ENCODE measurements at places on chromosomes 1 and 21.

DNA sequence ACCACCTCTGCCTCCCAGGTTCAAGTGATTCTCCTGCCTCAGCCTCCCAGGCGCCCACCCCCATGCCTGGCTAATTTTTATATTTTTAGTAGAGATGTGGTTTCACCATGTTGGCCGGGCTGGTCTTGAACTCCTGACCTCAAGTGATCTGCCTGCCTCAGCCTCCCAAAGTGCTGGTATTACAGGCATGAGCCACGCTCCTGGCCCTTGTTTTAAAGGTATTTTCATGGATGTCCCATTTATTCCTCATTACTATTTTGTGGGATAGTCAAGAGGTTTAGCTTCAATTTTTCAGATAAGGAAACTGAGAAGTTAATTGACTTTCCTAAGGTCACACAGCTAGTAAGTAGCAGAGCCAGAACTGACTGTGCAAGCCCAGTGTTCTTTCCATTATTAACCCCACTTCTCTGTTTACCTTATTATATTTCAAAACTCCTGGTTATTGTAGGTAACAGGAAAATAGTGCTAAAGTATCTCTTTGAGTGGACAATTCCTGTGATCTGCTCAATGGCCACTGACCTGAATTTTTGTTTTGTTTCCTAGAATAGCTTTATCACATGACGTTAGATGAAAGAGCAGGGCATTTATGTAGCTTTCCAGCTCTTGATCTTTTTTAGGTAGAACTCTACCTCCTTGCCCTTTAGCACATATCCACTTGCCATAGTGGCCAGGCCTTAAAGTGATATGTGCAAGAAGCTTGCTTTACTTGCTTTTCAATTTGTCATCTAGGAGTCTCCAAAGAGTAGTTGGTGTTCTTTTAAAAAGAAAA is 13.6 kb downstream of the ZYG11B start:
- DNase-seq = no peak

GRCh38 chr1:68101829-68102228 is 51.4 kb upstream of the DIRAS3 start:
- DNase-seq = no peak

- no peak for DNase-seq
These were observed 39.8 kb upstream of the PRRX1 start for GRCh38 chr1:170624146-170624545.

DNA sequence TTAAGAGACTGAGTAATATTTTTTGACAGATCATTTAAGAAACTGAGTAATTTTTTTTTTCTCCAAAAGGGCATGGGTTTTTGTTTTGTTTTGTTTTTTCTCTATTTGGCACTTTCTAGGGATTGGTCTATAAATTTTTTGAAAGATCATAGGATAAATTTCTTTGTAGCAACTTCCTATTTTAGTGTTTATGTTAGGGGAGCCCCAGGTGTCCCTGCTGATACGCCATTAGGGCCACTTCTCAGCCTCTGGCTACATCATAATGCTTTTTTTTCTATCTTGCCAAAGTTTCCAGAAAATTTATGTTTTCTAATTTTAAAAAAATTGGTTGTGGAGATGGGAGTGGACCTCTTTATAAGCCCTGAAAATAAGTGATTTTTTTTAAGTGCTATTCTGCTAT is 2.6 kb downstream of the GABPA start:
- DNase-seq = no peak

DNA sequence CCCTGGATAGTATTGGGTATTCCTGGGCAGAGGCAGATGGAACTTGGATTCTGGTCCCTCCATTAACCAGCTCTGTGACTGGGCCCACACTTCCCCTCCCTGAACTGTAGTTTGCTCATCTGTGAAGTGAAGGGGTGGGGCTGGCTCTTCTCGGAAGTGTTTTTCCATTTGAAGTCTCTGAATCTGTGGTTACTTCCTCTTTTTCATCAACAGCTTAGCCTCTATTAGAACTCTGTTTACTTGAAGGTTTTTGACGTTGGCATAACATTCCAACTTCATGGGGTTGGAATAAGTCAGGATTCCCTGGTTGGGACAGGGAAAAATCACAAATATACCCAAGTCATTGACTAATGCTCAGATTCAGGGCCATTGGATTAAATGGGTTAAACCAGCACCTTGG is 3.6 kb downstream of the KIAA0040 start:
- peak; percentile 63 for DNase-seq

DNA sequence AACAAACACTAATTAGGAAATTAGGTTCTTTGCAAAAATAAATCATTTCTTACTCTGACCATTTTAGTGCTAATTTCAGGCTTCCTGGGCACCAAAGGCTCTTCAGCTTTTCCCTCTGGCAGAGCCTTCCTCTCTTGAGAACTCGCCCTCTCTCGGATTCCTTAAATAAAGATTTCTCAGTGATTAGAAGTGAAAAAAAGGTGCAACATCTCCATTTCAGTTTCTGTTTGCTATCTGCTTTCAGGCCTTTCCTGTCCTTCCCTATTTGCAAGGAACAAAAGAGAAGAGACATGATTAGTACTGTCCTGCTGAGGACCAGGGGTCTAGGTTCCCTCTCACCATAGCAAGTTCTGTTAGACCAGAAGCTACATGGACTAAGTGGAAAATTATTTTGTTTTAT is 27.8 kb upstream of the CACYBP start:
- no peak for DNase-seq

DNA sequence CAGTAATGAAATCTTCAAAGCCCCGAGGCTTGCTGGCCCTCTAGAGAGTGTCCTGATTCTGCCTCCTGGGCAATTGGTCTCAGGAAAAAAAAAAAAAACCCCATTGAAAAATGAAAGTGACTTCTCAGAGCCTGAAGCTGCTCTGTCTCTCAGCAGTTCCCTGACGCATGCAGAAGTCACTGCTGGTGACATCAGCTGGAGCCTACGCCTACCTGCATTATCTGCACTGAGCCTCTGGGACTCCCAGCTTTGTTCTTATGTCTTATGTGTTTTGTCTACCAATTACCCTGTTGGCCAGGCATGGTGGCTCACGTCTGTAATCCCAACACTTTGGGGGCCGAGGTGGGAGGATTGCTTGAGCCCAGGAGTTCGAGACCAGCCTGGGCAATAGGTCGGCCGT is 10.1 kb upstream of the SLC25A33 start:
- no peak for DNase-seq

DNA sequence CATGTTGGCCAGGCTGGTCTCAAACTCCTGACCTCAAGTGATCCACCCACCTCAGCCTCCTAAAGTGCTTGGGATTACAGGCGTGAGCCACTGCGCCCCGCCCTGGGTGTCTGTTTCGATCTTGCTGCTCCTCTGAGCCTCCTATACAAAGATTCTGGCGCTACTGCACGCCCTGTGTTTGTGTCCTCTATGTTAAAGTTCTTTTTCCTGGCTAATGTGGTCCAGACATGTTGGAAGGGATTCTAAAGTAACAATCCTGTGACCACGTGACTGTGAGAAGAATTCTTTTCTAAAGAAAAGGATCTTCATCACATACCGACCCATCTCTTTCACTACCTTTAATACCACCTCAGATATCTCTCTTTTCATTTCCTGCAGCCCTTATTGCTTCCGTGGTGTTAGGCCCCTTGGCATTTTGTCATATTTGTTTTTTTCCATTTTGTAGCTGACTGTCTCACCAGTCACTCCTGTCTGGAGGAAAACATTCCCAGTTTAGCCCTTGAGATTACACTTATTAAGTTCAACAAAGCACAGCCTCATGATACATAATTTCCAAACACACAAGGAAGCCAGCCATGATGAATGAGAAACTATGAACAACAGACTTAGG is 27.2 kb upstream of the ENO1 start:
- DNase-seq = no peak

DNA sequence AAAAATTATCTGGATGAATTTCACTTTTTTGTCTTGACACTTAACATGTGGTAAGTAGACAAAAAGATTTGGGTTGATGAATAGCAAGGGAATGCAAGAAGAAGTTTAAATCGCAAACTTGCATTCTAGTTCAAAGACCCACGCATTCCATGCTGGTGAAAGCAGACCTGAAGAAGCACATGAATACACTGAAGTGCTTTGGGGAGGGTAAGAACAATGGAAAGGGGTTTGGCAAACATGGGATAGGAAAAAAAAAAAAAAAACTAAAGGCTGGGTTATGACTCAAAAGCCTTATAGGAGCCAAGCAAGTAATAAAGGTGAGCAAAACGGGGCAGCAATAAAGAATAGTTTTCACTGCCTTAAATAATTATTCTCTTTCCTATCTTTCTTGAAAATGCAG is 450.2 kb downstream of the LMO4 start:
- DNase-seq = no peak

GRCh38 chr1:92817986-92818764 is 13.7 kb upstream of the RPL5 start:
- peak; percentile 10 for DNase-seq

DNA sequence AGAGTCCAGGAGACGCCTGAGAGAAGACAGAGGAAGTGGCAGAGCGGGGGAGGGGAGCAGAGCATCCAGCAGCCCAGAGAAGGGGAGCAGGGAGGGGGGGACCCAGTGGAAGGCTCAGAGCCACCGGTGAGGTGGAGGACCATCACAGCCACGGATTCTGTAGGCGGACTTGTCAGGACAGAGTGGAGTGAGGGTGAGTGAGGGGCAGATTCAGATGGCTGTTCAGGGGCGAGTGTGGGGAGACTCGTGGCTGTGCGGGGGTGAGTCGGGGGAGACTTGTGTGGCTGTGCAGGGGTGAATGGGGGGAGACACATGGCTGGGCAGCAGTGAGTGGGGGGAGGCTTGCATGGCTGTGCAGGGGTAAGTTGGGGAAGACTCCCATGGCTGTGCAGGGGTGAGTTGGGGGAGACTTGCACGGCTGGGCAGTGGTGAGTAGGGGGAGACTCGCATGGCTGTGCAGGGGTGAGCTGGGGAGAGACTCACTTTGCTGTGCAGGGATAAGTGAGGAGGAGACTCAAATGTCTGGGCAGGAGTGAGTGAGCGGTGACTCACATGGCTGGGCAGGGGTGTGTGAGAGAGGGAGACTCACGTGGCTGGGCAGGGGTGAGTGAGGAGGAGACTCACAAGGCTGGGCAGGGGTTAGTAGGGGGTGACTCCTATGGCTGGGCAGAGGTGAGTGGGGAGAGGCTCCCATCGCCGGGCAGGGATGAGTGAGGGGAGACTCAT is 56.8 kb upstream of the ABCG1 start:
- DNase-seq = no peak

- no peak for DNase-seq
These were observed 6.7 kb downstream of the C1QTNF12 start for GRCh38 chr1:1239614-1240347.

- DNase-seq = no peak
These were observed 31.1 kb downstream of the ERI3 start for GRCh38 chr1:44323947-44324346.

- no peak for DNase-seq
These were observed 17.0 kb downstream of the DMBX1 start for GRCh38 chr1:46506470-46507219.

GRCh38 chr21:42480736-42481135 is 15.3 kb downstream of the RSPH1 start:
- DNase-seq = no peak

GRCh38 chr1:5711956-5712645 is 280.1 kb downstream of the NPHP4 start:
- DNase-seq = no peak

Data from activated naive CD4-positive, alpha-beta T cell treated with Interleukin-2 at 50 U/mL for 16 hours (primary cell).